Hematopoietic multipotent progenitor cell treated with erythropoietin and hydrocortisone succinate and interleukin-3 and kit ligand, for 15 days (in vitro differentiated cells): ENCODE measurements at places on chromosomes 3 and 15.

DNA sequence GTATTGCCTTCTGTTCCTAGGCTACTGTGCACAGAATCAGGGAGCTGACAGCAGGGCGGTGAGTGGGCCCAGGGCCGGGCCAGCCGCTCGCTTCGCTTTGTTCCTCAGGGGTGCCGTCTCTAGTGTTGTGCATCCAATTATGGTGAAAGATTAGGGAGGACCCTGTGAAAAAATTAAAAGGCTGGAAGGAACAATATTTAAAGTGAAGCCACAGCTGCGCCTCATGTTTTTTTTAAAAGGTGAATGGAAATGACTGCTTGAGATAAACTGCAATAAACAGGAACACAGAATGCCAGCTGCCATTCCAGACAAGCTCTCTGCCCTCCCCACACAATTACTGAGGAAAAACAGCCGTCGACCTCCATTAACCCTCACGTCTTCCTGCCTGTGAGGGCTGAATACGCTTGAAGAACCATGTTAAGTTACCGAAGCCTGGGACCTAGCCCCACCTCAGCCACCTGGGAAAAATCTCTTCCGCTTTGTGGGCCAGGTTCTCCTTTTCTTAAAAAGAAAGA is 132.0 kb upstream of the IL12A start:
- DNase-seq: no peak

GRCh38 chr3:32843510-32844321 is 25.9 kb downstream of the TRIM71 start:
- no peak for DNase-seq

GRCh38 chr3:193824365-193824764 is 231.4 kb downstream of the OPA1 start:
- DNase-seq: no peak

DNA sequence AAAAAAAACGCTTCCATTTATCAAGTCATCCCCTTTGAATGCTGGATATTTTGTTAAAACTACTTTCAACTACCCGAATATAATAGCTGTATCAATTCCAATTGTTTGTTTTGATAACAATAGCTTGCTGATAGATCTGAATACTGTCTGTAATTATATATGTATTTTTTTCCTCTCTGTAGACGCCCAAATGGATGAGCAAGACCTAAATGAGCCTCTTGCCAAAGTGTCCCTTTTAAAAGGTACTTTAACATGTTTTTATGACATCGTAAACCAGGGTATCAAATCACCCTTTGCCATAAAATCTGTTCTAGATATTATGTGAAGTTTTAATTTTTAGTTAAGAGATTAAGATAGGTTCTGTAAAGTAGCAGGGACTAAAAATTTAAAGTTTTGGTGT is 111.5 kb upstream of the FLNB start:
- DNase-seq: no peak

DNA sequence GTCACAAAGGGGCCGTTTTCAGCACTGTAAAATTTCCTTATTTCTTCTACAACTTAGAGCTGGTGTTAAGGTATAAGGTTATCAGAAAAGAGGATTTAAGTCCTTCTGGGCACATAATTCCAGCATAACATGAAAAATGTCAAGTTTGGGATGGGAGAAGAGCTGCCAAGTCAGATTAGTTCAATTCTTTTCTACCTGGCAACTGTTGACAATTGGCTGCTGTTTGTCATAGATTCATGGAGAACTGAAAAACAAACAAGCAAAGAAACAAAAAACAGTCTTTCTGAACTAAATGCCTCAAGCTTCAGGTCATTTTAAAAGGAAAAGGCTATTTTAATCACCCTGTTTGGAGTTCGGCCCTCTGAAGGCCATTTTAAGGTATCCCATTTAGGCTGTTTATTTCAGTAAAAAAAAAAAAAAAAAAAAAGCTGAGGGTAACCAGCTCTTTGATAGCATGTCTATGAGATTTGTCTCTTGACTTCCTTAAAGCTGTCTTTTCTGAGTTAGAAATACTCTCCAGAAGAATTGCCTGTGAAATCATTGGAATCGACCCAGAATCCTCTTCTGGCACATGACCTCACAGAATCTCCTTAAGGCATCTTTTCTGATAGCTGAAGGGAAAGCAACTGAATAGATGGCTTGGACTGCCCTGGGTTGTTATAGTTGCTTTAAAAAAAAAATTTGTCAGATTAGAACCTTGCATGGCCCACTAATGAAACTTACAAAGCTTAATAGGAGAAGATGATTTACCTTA is 173.3 kb downstream of the SEMA6D start:
- no peak for DNase-seq

GRCh38 chr3:29503958-29504357 is 223.1 kb downstream of the RBMS3 start:
- DNase-seq: no peak

DNA sequence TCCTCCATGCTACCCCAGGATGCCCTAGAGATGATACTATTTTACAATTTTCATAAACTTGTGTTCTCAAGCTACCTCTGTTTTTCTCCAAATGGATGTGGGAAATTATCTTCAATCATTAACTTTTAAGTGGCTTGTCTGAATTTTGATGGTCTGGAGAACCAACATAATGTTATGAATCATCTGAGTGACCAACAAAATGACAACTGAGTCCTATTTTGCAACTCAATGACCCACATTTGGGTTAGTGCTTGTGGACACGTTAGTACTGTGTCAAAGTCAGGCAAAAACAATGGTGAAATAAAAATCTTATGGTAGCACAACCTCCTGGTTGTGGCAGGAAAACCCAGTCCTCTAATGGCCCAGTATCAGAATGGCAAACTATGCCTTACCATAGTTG is 352.4 kb upstream of the ZNF385D start:
- no peak for DNase-seq

DNA sequence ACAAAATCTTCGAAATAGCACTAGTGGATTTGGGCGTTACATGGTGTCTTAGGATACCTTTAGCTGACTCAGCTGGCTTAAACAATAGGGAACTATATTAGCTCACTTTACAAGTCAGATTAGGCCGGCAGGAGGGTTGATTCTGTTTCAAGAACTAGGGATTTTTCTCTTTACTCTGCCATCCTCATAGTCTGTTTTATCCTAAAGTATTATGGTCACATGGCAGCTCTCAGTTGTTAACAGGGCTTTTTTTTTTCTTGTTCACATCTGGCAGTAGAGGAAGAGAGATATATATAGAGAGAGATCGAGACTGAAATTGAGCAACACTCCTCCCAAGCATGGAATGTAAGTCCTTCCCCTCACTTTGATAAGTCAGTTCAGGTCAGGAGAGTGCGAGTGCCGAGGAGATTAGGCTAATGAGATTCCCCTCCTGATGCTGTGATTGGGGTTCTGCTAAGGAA is 32.9 kb downstream of the CHP1 start:
- DNase-seq: no peak

GRCh38 chr3:194306771-194307640 is 44.1 kb downstream of the CPN2 start:
- DNase-seq: no peak

DNA sequence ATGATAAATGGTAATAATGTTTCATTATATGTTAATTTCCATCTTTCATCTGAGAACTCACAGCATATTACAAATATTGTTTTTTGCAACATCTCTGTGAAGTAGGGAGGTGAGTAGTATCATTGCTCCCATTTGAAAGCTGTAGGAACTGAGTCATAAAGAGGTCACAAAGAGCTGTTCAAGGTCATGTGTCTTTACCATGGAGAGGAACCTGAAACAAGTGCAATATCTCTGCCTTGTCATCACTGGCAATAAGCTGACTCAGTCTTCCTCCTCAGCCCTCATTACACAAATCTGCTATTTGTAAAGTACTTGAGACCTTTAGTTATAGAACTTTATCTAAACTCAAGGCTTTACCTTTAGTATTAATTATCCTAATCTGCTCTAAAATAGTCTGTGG is 4.4 kb upstream of the ATP13A4 start:
- DNase-seq: no peak

GRCh38 chr3:173502983-173503568 is 105.5 kb downstream of the NLGN1 start:
- DNase-seq: no peak

GRCh38 chr15:101455291-101456025 is 34.0 kb downstream of the PCSK6 start:
- DNase-seq: peak; percentile 91

- no peak for DNase-seq
Observed at GRCh38 chr3:156862338-156862737, 36.2 kb downstream of the LEKR1 start.

GRCh38 chr3:9955611-9956352 is 3.6 kb upstream of the PRRT3 start:
- DNase-seq: no peak

GRCh38 chr15:42712584-42712983 is 24.3 kb downstream of the CDAN1 start:
- no peak for DNase-seq

DNA sequence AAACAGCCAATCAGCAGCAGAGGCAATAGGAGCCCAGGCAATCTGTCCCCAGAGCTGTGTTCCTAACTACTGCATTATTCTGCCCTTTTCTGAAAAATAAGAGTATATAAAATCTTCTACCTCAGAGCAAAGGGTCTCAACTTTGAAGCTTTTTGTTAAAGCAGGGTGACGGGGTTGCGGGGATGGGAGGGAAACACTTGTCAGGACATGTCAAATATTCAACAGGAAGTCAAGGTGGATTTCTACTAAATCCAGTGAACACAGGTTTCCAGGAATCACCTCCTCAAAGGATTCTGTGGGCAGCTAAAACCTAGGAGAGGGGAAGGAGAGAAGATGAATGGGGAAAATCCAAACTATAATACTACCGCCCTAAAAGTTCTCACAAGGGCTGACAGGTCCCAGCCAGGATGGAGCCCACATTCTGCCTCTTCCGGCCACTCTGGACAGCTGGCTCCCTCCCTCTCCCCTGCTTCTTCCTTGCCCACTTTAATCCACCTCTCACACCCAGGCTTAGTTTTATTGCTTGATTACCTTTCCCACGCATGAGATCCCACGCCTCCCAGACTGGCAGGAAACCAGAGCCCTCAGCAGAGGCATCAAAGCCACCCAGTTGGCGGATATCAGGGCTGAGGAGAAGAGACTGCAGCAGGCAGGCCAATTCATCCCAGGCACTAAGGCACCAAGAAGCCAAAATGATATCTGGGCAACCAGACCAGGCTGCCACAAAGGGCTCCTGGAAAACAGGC is 77.2 kb downstream of the OSBPL10 start:
- DNase-seq: no peak

- DNase-seq: no peak
Observed at GRCh38 chr3:189630767-189631372, 319 bp upstream of the TP63 start.

DNA sequence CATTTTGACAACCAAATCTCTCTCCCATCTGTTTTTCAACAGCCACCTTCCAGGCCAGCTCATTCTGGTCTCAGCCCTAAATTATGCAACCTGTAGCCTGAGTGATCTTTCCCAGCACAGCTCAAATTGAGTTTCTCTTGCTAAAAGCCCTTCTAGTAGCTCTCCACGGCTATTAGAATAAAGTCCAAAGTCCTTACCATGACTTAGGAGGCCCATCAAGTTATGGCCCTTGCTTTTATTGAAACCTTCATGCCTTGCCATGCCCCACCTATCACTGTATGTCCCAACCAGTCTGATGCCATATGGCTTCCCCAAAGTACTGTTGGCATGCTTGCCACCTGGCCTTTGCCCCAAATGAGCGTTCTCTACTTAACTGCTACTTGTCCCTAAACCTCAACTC is 303.5 kb upstream of the GADL1 start:
- no peak for DNase-seq

DNA sequence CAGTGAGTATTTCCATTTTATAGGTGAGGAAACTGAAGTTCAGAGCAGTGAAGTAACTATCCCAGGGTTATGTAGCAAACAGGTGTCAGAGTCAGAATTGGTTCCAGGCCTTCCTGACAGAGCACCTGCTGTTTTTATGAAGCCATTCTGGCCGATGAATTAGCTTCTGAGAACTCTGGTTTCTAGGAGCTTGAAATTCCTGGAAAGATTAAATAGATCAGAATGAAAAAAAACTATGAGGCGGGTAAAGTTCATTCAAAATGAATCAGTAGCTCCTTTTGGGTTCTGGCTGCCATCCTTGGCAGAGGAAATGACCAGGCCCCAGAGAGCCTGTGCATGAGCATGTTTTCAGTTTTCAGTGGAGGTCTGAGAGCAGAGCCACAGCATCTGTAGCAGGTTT is 59.3 kb upstream of the CFAP161 start:
- no peak for DNase-seq

DNA sequence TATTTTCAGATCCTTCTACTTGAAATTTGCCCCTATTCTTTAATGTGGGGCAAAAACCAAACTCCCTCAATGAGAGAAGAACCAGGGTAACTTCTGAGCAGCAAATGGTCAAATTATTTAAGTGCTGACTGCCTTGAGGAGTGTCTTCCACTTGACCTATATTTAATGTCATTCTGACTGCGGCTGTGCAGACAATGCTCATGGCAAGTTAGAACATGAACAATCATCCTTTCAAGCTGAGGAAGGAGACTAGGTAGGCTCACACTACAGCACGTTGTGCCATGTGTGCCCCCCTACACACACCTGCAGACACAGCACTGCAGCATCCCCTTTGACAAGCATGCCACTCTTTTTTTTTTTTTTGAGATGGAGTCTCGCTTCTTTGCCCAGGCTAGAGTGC is 98.2 kb downstream of the OSBPL10 start:
- DNase-seq: no peak

DNA sequence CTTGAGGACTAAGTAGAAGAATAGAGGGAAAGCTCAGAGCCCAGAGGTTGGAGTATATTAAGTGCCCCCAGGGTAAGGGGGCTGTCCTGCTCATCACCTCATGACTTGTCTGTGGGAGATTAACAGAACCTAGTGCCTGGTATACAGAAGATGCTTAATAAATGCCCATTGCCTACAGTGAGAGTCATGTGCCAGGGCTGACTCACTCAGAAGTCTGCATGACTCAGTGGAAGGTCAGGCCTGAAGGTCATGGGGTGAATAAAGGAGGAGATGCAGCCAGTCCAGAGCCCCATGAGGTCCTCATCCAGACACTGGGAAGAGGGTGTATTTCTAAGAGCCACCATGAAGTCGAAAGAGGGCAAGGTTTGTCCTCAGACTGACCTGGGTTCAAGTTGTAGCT is 62.5 kb upstream of the TLE3 start:
- DNase-seq: no peak

GRCh38 chr3:144770915-144771351 is 799.3 kb downstream of the DIPK2A start:
- no peak for DNase-seq

GRCh38 chr3:178456621-178457285 is 79.5 kb upstream of the KCNMB2 start:
- no peak for DNase-seq

GRCh38 chr3:12372741-12373280 is 83.9 kb downstream of the PPARG start:
- DNase-seq: no peak

DNA sequence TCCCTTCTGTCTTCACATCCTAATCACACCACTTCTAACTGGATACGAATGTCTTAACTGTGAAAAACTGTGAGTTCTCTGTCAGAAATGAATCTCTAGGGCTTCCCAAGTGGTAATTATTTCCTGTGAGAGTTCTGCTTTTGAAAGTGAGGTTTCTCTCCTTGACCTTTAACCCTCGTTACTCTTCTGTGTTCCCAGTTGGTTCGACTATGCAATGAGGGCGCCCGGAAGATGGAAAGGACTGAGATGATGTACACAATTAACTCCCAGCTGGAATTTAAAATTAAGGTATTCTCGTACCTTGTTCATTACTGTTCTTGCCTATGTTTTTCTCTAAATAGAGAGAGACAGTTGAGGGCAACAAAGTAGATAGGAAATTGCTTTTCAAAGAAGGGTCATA is 96.5 kb downstream of the ARHGEF26 start:
- DNase-seq: no peak

- DNase-seq: no peak
Observed at GRCh38 chr3:184907681-184908649, 96.0 kb downstream of the VPS8 start.
